ENCODE measurements at places on chromosomes 6 and 20.

GRCh38 chr6:130376936-130377335 lies 11.1 kb downstream of the TMEM200A start:
- DNase-seq: no peak

DNA sequence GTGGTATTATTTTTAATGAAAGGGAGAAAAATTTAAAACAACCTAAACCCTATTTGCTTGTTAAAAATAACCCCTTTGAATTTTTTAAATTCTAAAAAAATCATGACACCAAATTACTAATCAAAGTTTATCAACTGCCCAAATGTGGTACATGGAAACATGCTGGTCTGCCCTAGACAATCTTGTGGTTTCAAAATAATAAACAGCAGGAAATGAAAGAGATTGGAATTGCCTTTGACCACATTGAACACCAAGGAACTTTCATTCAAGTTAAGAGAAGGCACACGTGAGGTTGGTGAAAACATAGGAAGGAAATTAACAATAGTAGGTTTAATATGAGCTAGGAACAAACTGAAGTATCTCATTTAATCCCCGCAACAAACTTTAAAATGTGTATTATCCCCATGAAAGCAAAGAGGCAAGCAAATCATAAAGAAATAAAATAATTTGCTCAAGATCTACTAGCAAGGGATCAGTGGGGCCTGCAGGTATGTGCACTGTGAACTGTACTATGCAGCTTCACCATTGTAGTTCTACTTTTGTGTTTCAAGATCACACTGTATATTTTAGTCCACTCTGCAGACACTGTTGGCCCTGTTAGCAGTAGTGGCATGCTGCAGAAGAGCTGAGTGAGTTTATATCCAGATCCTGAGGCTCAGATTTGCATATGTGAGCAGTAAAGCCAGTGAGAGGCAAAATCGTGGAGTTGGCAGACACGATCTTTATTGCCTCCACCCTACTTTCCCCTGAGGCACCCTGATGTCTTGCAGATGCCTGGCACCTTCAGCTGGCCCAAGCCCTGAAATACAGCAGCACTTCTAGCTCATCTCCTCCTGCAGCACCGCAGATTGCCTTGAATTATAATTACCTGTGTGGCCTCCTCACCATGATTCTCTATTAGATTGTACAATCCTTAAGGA lies 157.8 kb upstream of the TENT5A start:
- DNase-seq: no peak

GRCh38 chr6:42118162-42119001 lies 24.0 kb downstream of the C6orf132 start:
- DNase-seq: no peak

- no peak for DNase-seq
These were observed 501 bp downstream of the PLCG1 start for GRCh38 chr20:41137614-41138474.

DNA sequence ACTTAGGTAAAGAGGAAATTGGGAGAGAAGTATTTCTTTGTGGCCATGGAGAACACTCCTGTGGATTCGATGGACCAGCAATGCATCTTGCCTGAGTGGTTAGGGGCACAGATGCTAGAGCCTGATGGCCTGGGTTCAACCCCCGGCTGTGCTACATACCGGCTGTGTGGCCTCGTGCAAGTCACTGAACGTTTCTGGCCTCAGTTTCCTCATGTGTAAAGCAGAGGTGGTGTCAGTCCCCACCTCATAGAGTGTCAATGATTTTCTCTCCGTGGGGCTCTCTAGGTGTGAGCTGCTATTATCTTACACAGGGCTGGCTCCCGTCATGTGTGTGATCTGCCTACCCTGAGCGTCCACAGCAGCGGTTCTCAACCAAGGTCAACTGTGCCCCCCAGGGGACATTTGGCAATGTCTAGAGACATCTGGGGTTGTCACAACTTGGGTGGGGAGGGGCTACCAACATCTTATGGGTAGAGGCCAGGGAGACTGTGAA lies 50.0 kb upstream of the PTPN1 start:
- no peak for DNase-seq

GRCh38 chr6:11242711-11243110 lies 10.2 kb upstream of the NEDD9 start:
- no peak for DNase-seq

- DNase-seq: no peak
These were observed 3.3 kb downstream of the C20orf202 start for GRCh38 chr20:1206366-1207148.

- no peak for DNase-seq
These were observed 838 bp downstream of the TNFAIP3 start for GRCh38 chr6:137867685-137868509.

- DNase-seq: no peak
These were observed 161.1 kb downstream of the DLL1 start for GRCh38 chr6:170129691-170130171.

GRCh38 chr6:12289365-12289919 lies 719 bp upstream of the EDN1 start:
- no peak for DNase-seq

DNA sequence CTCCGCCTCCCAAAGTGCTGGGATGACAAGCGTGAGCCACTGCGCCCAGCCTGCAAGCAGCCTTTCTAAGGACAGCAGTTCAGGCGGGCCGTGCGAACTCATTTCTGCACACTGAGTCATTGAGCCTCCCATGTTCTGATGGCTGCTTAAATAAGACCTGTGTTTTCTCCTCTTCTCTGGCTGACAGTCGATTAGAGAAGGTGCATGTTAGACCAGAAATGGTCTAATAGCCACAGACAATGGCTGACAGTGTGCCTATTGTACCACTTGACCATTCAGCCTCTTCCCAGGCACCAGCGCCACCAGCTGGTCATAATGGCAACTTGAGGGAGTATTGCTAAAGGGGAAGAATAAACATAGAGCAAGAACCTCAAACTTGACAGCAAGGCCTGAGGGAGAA lies 6.2 kb downstream of the CST11 start:
- DNase-seq: no peak

- no peak for DNase-seq
These were observed 99.9 kb downstream of the L3MBTL3 start for GRCh38 chr6:130118236-130118635.

GRCh38 chr20:58995461-58996225 lies 11.4 kb downstream of the CTSZ start:
- DNase-seq: no peak

GRCh38 chr6:10217111-10217510 lies 197.8 kb downstream of the TFAP2A start:
- DNase-seq: no peak

DNA sequence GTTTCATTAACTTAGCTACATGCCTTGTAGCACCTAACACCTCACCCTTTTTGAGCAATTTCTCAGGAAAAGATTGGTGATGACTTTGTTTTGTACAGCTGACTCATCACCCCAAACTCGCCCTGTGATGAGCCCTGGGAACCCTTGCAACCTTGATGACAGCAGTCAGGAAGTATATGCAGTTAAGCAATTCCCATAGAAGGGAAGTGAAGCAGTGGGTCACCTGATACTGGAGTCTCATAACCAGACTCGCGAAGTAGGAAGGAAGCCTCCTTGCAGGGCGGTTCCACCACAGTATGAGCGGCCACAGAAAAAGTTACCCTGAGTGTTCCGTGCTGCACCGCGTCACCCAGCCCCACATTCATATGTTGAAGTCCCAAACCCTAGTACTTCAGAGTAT lies 82.0 kb upstream of the EDN1 start:
- DNase-seq: no peak

- DNase-seq: no peak
These were observed 8.8 kb upstream of the THBD start for GRCh38 chr20:23058240-23058639.

- DNase-seq: no peak
These were observed 572.5 kb upstream of the JAG1 start for GRCh38 chr20:11246251-11246775.

DNA sequence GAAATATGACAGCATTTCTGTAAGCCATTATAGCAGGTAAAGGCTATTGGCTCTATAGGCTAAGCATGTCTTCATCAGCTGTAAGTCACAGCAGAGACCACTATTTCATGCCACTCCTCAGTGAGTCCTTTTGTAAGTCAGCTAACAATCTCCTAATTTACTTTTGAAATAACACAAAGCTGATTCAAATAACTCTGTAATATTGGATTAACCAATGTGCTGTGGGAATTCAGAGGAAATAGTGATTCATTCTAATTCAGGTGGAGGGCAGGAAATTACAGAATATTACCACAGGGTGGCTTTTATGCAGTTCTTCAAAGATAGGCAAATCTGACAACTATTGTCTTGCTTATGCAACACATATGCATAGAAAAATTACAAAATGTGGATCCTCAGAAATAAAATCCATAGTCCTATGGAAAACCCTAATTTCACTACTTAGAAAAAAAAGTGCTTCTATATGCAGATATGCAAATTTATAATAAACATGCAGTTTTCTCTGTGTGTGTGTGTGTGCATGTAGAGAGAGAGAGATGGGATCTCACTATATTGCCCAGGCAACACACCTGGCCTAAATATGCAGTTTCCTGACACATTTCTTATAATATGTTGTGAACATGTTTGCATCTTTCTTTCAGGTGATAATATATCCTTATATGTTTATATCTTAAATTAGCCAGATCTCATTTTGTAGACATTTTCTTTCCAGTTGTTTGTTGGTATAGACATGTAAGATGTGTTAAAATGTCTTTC lies 4.8 kb upstream of the SMIM28 start:
- no peak for DNase-seq

GRCh38 chr6:39182604-39183003 lies 46.7 kb downstream of the KCNK5 start:
- no peak for DNase-seq

GRCh38 chr20:49558826-49559225 lies 9.1 kb downstream of the PTGIS start:
- DNase-seq: no peak

GRCh38 chr20:13799040-13799439 lies 14.2 kb downstream of the NDUFAF5 start:
- DNase-seq: no peak

DNA sequence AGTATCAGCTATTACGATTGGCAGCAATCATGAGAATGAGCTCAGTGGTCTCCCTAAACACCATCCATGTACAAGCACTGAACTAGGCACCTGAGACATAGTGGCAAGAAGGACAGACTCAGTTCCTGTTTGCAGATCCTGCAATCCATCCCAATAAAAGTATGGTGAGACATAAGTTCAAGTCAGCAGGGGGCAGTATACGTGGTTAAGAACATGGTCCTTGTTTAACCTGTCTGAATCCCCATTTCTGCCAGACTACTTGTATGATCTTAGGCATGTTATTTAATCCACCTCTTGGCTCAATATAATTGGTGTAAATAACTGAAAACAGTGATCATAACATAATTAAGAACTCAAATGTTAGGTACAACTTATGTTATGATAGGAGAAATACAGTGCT lies 33.2 kb upstream of the PNISR start:
- DNase-seq: no peak
